ENCODE measurements at places on chromosomes 16 and 17.
A peak's percentile ranks its signal among the peaks of the same experiment; 100 is the strongest.

- DNase-seq = no peak
Observed at GRCh38 chr16:11411059-11411550, 65.8 kb downstream of the RMI2 start.

- DNase-seq = no peak
Observed at GRCh38 chr16:49700251-49701064, 155.5 kb downstream of the ZNF423 start.

DNA sequence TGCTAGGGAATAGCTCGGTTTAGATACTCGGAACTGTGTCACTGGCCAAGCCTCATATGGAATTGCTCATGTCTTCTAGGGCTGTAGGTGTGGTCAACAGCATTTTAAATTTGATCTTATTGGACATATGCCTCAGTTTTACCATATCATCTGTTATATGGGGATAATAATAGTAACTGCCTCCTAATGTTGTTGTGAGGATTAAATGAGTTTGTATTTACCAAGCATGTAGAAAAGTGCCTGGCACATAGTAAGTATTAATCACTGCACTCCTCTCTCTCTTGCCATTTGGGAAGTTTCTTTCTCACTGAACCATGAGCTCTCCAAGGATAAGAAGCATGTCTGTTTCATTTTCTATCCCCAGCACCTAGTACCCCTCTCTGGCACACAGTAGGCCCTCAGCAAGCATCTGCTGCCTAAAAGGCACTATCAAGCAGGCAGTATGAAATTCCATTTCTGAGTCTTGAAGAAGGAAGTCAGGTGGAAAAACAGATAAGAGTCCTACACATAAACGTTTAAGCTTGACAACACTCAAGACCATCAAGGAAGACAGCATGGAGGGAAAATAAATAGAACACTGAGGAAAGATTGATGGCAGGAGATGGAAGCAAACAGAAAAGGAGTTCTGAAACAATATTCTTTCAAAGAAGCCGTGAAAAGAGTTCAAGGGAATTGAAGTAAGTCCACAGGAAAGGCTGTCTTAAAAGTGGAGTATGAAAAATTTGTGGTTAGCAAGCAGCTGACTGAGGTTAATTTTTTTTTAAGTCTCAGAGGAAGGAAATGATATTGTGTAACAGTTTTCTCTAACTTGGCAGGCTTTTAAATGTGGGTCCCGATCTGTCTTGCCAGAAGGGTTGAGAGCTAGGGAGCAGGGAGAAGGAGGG, 2.2 kb upstream of the ATP6V0A1 start:
- DNase-seq = peak; percentile 21

DNA sequence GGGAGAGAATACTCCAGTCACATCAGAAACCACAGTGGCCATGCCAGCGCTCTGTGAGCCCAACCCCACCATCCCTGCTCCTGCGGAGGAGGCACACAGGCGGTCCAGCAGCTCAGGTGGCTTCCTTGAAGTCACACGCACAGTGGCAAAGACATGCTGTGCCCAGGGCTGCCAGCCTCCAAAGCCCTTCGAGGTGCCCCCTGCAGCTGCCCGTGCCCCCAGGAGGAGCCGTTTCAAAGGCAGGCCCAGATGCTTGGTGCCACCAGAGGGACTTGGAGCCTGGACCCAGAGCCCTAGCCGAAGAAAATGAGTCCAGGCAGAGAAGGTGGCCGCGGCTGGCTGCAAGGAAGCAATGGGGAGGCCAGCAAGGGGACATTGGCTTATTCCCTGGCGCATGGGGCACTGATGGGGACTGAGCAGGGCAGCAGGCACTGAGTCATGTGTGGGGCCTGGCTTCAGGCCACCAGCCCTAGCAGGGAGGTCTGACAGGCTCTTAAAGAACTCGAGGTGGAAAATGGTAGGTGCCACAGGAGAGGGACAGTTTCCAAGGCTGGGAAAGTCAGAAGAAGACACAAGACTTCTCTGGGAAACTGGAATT, 17.2 kb upstream of the CACNG1 start:
- no peak for DNase-seq

- DNase-seq = no peak
Observed at GRCh38 chr16:4514606-4515005, 24.0 kb downstream of the CDIP1 start.

- no peak for DNase-seq
Observed at GRCh38 chr17:37483311-37484039, 6.2 kb upstream of the DUSP14 start.

DNA sequence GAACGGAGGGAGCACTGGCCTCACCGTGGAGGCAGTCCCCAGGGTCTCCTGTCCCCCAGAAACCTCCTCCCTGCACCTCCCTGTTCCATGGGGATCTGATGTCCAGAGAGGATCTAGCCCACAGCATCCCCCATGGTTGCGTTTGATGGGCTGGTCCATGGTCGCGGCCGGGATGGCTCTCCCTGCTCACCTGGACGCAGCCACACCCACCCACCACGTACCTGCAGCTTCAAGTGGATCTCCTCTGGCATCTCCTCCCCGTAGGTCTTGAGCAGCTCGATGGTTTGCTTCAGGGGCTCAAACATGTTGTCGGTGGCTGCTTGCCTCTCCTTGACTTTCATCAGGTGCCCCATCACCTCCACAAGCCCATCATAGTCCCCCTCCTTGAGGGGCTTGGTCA, 47.9 kb downstream of the DNAH17 start:
- no peak for DNase-seq
